Uterus (tissue), 4 donors: ENCODE measurements at places on chromosomes 11 and 22.
A peak's percentile ranks its signal among the peaks of the same experiment; 100 is the strongest.

DNA sequence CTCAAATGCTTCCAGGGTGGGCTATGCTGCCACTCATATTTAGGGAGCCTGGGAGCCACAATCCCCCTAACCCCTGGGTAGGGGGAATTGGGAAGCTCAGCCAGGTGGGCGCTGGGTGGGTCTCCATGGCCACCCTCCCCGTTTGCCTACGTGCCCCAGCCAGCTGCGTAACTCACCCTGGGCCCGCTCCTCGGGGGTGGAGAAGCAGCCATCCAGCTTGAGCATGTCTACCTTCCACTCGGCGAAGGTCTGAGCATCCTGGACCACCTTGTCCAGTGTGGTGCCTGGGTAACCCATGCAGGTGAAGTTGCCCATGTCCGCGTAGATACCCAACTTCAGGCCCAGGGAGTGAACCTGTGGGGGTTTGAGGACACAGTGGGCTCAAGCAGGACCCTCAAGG lies 3.7 kb downstream of the NAGA start:
- no peak for DNase-seq

DNA sequence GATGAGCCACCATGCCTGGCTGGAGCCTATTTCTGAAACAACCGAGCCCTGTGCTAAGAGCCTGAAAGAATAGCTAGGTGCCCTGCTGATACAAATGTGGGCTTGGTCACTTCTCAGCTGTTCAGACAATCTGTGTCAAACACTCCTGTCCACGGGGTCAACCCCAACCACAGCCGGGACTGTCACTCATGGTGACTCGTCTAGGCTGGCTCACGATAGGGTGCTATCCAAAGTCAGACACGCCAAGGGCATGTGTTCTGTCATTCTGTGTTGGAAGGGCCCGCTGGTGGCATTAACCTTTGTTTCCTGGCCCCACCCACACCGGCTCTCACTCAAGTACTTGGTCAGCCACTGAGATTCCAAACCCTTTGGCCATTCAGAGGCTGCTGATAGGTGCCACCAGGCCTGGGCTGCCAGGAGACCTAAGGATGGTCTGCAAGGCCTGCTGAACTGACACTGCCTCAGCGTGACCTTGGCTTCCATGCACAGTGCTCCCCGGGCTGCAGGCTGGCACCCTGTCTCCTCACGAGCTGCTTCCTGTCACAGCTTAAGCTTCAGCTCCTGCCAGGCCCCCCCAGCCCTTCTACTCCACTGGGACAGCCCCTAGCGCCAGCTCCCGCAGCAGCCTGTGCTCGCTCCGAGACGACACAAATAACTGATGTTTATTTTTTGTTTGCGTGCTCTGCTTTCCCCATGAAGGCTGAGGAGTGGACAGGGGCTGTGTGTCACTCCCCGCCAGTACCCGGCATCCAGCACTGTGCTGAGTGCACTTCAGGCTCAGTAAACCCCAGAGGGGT lies 14.2 kb upstream of the CDC42BPG start:
- DNase-seq, result no peak

DNA sequence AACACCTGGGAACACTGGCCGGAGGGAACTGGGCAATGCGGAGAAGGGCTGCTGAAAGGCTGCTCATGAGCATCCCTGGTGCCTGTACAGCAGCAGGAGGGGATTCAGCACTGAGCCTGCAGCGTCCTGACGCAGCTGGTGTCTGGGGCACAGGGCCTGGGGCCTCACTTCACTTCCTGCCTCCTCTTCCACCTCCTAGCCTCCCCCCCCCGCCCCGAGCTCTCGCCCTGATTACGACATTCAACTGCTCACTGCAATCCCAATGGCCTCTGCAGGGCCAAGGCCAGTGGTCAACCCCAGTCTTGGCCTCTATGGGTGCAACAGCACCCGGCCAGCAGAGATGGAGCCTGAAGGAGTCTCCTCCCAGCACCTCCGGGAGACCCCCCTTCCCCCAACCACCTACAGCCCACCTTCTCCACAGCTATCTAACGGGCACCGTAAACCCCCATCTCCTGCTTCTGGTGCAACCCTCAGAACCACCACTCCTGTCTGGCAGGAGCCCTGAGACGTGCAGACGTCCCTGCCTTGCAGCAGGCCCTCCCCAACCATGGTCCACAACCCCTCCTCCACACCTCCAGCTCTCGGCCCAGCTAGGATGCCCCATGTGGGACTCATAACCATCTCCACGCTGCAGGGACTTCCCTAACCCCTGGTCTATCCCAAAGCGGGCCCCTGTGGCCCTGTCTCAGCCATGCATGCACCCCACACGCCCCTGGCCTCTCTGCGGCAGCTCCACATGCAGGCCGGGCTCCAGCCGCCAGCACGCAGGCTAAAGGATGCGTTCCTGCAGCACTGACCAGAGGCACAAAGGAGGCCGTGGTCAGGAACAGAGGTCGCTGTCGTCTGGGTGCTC lies 38.2 kb downstream of the BRD1 start:
- no peak for DNase-seq

DNA sequence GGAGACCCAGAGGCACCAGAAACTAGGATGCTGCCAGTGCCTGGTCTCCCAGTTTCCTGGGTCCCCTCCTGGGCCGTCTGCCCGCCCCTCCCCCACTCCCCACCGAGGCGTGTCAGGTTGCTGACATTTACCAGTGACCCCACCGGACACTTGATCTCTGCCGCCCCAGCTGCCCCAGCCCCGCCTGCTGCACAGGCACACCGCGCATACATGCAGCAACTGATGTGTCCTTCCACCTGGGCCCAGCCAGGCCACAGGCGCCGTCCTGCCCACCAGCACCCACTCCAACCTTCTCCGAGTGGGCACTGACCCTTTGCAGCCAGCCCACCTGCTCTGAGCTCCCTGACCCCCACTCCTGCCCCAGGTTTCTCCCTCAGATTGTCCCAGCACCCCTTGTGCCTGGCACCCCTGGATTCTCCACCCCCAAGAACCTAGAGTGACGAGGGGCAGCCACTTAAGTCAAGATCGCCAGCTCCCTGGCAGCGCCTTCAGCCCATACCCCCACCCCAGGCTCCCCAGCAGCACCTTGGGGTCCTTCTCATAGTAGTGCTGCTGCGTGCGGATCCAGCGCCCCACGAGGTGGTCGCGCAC lies 548 bp downstream of the PYGM start:
- peak; percentile 29 for DNase-seq

DNA sequence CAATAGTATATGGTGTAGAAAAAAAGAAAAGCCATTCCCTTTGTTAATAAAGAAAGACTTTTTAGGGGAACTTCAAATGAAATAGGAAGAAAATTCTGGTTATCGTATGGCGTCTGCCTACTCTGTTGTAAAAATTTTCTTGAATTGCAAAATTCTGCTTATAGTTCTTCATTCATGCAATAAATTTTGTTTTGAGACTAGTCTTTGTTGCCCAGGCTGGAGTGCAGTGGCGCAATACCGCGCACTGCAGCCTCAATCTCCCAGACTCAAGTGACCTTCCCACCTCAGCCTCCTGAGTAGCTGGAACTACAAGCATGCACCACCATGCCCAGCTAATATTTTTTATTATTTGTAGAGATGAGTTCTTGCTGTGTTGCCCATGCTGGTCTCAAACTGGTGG lies 5.8 kb downstream of the DDIAS start:
- no peak for DNase-seq

- no peak for DNase-seq
These were observed 995.2 kb downstream of the NTM start for GRCh38 chr11:132365650-132366049.

GRCh38 chr11:92504004-92504403 lies 279.4 kb downstream of the FAT3 start:
- no peak for DNase-seq

GRCh38 chr11:108218455-108218854 lies 4.0 kb downstream of the NPAT start:
- DNase-seq, result no peak

DNA sequence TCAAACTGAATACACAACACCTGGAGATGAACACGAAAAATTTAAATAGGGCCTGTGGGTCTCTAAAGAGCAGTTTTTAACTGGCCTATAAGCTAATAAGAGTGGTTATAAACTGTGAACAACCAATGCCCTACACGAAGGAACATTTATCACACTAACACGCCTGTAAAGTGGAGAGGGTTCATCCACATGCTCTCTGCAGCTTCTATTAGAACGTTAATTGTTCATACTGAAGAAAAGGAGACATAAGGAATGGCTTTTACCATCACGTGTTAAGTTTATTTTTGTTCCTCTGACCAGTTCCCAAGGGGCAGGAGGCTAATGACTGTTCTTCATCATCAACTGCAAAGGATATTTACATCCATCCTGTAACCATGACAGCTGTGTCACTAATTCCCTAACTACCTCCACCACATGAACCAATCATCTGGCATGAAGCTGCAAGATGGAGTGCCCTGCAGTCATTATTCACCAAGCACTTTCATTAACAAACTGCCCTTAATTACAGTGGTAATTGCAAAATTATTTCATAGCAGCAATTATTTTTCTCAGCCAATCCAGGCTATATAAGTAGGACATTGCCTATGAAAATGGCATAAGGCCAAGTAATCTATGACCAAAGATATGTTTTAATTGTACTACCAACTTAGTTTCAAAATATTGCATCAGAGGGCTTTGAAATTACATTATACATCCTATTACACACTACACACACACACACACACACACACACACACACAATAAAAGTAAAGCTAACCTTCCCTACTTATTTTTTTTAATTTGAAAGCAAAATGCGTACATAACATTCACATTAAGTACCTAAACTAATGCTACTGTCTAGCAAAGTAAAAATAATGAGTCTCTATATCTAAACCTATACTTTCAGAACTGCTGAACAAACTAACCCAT lies 186.7 kb downstream of the CADM1 start:
- DNase-seq, result no peak

- DNase-seq, result no peak
These were observed 129.7 kb upstream of the CSNK2A3 start for GRCh38 chr11:11482730-11483129.

DNA sequence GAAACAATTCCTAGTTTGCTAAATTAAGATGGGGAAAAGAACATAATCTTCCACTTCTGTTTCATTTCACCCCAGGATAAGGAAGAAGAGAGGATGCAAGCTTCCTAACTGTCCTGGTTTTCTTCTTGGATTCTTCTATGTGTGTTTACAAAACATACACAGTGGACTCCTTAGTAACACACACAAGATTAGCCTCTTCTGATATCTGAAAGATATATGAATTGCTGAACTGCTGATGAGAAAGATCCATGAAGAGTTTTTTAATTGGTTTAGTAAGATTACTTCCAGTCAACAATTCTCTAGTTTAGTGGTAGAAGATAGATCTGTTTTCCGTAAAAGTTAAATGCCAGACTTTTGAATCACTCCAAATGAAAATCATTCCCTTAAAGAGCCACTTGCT lies 86.8 kb downstream of the WT1 start:
- no peak for DNase-seq

GRCh38 chr11:7872890-7873289 lies 58.2 kb downstream of the OR10A6 start:
- DNase-seq, result no peak

GRCh38 chr22:50183141-50183971 lies 2.4 kb upstream of the TRABD start:
- no peak for DNase-seq

GRCh38 chr22:48835857-48836672 lies 991.6 kb downstream of the BRD1 start:
- DNase-seq, result no peak

DNA sequence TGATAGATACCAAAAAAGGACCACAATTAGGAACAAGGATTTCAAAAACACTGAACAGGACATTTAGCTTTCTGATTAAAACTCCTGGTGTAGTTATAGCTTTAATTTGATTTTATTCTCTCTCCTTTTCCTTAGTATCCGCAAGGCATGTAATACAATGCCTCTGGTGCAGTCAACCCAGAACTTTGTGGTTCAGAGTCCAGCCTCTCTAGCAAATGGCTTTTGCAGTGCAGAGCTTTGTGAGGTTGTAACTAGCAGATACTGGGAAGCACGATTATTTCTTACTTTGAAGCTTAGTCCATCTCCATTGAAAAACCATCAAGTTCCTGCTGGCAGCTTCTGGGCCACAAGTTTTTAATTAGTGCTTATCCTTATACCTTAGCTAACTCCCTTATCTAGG lies 79.8 kb downstream of the GRIA4 start:
- DNase-seq, result no peak

GRCh38 chr11:28966951-28967350 lies 858.8 kb downstream of the METTL15 start:
- DNase-seq, result no peak

DNA sequence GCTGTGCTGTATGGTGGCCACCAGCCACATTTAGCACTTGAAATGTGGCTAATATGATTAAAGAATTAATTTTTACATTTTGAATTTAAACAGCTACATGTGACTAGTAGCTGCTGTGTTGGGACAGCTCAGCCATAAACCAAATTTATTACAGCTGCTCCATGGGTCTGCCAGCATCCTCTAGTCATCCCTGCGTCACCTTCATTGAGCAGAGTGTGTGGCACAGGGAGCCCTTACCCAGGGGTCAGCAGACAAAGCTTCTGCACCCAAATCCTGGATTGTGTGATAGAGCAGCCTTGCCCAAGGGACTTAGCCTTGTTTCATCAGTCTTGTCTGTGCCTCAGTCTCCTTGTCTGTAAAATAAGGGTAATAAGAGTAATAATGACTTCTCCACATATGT lies 19.4 kb upstream of the ACCSL start:
- peak; percentile 46 for DNase-seq

GRCh38 chr11:34652191-34652973 lies 31.5 kb downstream of the EHF start:
- no peak for DNase-seq

- DNase-seq, result no peak
These were observed 1.2 kb downstream of the LIF start for GRCh38 chr22:30245181-30245984.

GRCh38 chr22:49357661-49358440 lies 469.8 kb downstream of the BRD1 start:
- no peak for DNase-seq

GRCh38 chr11:63404161-63404935 lies 34.8 kb downstream of the SLC22A9 start:
- no peak for DNase-seq

- DNase-seq, result no peak
These were observed 6.8 kb upstream of the ANKRD13D start for GRCh38 chr11:67282155-67282875.

DNA sequence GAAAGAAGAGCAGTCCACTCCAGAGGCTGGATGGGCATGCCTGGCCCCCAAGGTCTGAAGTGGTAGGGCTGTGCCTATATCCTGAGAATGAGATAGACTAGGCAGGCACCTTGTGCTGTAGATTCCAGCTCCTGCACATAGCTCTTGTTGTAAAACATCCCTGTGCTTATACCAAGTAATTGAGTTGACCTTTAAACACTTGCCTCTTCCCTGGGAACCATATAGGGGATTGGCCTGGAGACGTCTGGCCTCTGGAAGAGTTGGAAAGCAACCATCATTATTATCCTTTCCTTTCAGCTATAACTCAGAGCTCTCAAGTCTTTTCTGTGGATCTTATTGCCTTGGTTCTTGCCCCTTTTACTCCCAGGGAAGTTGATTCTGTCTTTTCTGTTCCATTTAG lies 15.1 kb downstream of the LIMK2 start:
- no peak for DNase-seq

- no peak for DNase-seq
These were observed 58.8 kb upstream of the RCN1 start for GRCh38 chr11:32032052-32032451.

GRCh38 chr11:45805305-45806071 lies 539 bp downstream of the SLC35C1 start:
- DNase-seq, result peak; percentile 33
